ENCODE measurements at places on chromosomes 2 and 18. TPM values are rescaled to one million over a fixed set of nuclear protein-coding genes. Genes with fewer than 3 reads are reported as not detected.

- no peak for DNase-seq
Observed at GRCh38 chr2:114049826-114050225, 159.9 kb downstream of the ACTR3 start.

GRCh38 chr18:6917072-6917471, 187.6 kb downstream of the ARHGAP28 start:
- no peak for DNase-seq

VSNL1 gene
- not detected for total RNA-seq

- DNase-seq: no peak
Observed at GRCh38 chr18:8176554-8176953, 432.7 kb upstream of the RAB12 start.

- no peak for DNase-seq
Observed at GRCh38 chr2:189379287-189379630, 62.0 kb upstream of the WDR75 start.

DNA sequence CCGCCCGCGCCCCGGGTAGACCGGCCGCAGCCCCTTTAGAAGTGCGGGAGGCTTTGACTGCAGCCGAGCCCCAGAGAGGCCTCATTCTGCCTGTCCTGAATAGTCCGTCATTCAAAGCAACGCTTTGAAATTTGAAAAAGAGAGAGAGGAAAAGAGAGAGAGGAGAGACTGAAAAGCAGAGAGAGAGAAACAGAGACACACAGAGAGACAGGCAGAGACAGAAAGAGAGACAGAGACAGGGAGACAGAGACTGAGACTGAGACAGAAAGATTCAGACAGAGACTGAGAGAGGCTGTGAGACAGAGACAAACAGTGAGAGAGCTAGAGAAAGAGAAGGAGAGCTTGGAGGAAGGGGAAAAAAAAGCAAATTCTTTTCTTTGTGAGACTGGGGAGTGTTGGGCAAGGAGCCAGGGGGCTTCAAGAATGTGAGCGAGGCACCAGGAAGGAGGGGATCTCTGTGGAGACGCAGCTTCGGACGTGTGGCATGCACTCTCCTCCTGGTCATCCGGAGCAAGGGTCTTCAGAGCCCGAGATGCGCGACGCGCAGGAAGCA, 73.1 kb downstream of the MYCN start:
- DNase-seq: no peak

GRCh38 chr2:17182399-17182798, 335.8 kb downstream of the RAD51AP2 start:
- no peak for DNase-seq

GRCh38 chr2:71950256-71951082, 197.2 kb downstream of the CYP26B1 start:
- DNase-seq: no peak

MAPRE3 gene
- total RNA-seq: 4.0 TPM

GRCh38 chr2:100140582-100140981, 1.8 kb downstream of the AFF3 start:
- DNase-seq: no peak

POTEJ gene
- not detected for total RNA-seq

Data from NCI-H460 (cell line).